ENCODE measurements at places on chromosomes 4 and X.

DNA sequence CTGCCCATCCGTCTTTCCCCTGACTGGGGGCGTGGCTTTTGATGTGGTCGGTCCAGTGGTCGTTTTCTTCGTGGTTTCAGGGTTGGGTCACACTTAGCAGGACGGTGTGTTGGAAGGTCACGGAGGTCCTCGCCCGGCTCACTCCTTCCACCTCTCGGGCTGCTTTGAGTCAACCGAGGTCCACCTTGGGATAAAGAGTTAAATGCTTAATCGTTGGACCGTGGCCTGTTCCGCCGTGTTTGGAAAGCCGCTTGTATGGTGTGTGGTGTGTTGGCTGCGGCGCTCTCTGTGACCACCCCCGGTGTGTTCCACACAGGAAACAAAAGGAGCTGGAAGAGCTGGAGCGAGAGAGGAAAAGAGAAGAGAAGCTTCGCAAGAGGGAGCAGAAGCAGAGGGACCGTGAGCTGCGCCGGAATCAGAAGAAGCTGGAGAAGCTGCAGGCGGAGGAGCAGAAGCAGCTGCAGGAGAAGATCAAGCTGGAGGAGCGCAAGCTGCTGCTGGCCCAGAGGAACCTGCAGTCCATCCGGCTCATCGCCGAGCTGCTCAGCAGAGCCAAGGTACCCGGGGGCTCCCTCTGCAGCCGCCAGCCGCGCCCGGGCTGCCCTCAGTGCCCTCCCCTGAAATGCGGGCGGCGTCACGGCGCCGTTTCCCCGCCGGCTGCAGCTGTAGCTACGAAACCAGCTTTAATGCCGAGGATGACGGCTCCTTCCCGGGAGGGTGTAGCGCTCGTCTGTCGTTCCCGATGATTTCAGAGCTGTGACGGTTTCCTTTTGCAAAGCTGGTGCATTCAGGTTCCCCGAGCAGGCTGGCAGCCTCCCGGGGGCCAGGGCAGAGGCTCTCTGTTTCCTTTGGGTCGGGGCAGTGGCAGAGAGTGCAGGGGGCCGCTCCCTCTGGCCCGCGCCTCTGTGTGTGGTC lies 7.7 kb downstream of the AKAP17A start:
- DNase-seq: no peak

GRCh38 chr4:8040607-8041006 lies 100.9 kb upstream of the AFAP1 start:
- DNase-seq: no peak

DNA sequence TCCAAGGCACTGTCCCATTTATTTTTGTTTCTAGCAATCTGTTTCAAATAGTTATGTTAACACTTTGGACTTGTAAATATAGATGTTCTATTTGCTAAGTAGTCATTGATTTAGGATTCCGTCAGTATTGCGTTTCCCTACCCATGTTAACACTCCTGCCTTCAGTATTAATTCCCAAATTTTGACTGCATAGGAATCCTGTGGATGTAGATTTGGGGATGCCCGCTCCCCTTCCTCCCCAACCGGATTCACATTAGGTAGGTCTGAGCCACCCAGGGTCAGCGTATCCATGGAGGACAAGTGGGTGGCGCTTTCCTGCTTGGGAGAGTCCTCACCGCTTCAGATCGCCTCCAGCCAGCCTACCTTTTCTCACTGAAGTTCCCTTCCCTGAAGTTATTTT lies 1.1 kb upstream of the SORBS2 start:
- no peak for DNase-seq

GRCh38 chr4:95505151-95505550 lies 43.6 kb downstream of the UNC5C start:
- DNase-seq: no peak

DNA sequence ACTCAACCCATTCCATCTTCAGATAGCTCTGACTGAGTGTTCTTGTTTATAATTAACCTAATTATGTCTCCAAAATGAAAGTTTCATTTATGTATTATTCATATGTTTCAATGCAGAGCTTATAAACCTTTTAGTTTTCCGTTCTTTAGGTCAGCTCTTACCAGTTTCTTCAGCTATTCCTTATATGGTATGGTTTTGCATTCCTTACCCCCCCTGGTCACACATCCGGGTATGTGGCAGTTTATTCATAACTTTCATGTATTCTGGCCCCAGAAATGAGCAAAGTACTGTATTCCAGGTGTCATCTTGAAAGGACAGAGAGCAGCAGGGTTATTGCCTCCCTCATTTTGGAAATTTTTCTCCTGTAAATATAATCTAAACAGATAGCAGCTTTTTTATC lies 16.8 kb upstream of the IGSF1 start:
- DNase-seq: no peak
